A549 treated with RU486 at 1 μM for 4 hours (cell line): ENCODE measurements at places on chromosomes 5 and 9. TPM values are rescaled to one million over a fixed set of nuclear protein-coding genes. Genes with fewer than 3 reads are reported as not detected.

The PCDHA4 gene
- total RNA-seq, result 1.3 to 1.7 TPM (median 1.5 TPM) in 5 replicates

The FYB1 gene
- 8.0 to 19.0 TPM (median 13.3 TPM) in 5 replicates for total RNA-seq

The ADCY2 gene
- not detected in 5 replicates for total RNA-seq

The POU5F2 gene
- not detected in 5 replicates for total RNA-seq

The CENPH gene
- 15.6 to 35.5 TPM (median 31.7 TPM) in 5 replicates for total RNA-seq

The IFNA13 gene
- total RNA-seq, result not detected in 5 replicates

The HRH2 gene
- 0.48 to 0.86 TPM (median 0.70 TPM) in 5 replicates for total RNA-seq

The NDUFS4 gene
- 106 to 146 TPM (median 119 TPM) in 5 replicates for total RNA-seq

The GLDC gene
- 12.1 to 13.3 TPM (median 12.9 TPM) in 5 replicates for total RNA-seq

The GARIN3 gene
- not detected in 5 replicates for total RNA-seq

The ENG gene
- total RNA-seq, result 0.07 to 0.37 TPM (median 0.26 TPM) in 5 replicates

The PNPLA7 gene
- total RNA-seq, result 0.54 to 0.85 TPM (median 0.83 TPM) in 5 replicates

The TERT gene
- 1.2 to 3.2 TPM (median 2.6 TPM) in 5 replicates for total RNA-seq

The MLANA gene
- total RNA-seq, result not detected in 5 replicates

The MAPK9 gene
- total RNA-seq, result 29.2 to 40.8 TPM (median 37.9 TPM) in 5 replicates

The SLC27A6 gene
- total RNA-seq, result not detected in 5 replicates

The AK3 gene
- total RNA-seq, result 42.6 to 62.7 TPM (median 57.6 TPM) in 5 replicates

The IFT74 gene
- 7.7 to 16.0 TPM (median 13.7 TPM) in 5 replicates for total RNA-seq

The CNOT6 gene
- total RNA-seq, result 11.4 to 24.2 TPM (median 21.7 TPM) in 5 replicates
